Astrocyte (in vitro differentiated cells and primary cell): ENCODE measurements at places on chromosomes 2 and 18.

DNA sequence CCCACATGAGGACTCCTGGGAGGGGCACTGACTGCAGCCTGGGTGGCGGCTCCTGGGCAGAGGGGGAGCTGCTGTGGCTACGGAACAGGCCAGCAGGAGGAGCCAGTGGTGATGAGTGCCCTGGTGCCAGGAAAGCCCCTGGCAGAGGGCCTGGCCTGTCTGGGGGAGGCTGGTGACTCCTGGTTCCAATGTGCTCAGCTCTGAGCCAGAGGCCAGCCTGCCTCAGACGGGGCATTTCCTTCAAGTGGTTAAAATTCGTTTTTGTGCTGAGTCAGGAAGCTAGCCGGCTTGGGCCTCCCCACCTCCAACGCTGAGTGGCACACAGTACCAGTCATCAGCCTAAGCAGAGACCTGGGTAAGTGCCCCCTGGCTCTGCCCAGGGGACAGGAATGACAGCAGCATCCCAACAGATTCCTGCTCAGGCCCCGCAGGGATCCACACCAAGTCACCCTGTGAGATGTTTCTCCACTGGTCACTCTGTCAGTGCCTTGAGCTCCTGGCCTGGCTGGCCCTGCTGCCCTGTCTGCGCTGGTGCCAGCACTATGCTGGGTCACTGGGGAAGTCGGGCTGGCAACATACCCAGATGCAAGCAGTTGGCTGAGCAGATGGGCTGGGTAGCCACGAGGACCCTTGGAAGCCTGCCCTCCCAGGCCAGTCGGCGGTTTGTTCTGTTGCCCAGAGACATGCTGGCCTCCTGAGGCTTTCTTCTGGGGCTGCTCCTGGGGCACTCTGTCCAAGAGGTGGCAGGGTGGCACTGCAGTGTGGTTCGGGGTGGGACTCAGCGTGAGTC, 7.1 kb upstream of the KLF11 start:
- peak; percentile 45 for DNase-seq

DNA sequence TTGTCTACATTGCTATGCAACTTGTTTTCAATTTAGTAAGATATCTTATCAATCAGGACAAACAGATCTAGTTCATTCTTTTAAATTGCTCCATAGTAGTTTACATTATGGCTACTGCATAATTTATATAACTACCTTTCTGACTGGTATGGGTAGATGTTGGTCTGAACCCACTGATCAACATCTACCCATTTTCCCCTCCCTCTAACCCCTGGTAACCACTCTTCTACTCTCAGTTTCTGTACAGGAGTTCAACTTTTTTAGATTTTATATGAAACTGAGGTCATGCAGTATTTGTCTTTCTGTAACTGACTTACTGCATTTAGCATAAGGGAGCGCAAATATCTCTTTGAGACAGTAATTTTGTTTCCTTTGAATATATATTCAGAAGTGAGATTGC, 73.2 kb downstream of the ITSN2 start:
- DNase-seq: no peak

DNA sequence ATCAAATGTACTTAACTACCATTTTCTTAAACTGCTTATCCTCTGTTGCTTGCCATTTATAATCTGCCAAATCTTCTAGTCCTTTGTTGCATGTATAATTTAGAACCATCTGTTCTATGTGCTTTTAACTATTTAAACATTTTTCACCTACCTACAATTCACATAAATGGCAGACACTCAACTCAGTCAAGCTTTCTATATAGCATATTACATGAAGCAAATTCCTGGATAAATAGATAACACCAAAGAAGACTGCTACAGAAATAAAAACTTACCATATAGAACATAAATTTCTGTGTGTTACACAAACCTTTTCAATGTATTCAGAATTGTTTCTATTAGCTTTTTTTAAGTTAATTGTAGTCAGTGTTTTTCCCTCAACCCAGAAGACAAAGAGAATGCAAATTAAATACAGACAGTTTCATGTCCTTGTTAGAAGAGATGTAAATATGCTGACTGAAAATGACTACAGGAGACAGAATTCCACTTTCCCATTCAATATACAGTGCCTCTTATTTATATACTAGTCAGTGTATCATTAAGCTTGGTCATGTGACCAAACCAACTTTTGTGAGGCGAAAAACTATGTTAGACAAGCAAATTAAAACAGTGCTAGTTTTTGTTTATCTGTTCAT, 2.6 kb downstream of the BAZ2B start:
- peak; percentile 32 for DNase-seq

GRCh38 chr2:170484552-170484951, 230.6 kb upstream of the SP5 start:
- no peak for DNase-seq

- no peak for DNase-seq
These were observed 360.4 kb downstream of the ZNF516 start for GRCh38 chr18:76134628-76135027.

DNA sequence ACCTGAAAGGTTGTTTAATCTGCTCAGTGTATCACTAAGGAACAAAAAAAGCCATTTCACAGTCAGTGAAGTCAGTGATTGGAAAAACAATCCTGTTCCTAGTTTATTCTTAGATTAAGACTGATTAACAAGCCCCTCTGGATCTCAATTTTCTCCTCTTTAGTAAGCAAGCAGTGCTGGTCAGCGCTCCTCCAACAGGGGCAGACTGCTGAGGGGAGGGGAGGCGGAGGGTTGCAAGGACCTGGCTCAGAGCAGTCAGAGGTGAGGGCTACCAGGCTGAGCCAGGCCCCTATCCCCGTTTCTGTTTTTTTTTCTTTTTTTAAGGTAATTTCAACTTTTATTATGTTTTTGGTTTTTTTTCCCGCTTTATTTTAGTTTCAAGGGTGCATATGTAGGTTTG, 24.7 kb upstream of the KCNS3 start:
- no peak for DNase-seq

DNA sequence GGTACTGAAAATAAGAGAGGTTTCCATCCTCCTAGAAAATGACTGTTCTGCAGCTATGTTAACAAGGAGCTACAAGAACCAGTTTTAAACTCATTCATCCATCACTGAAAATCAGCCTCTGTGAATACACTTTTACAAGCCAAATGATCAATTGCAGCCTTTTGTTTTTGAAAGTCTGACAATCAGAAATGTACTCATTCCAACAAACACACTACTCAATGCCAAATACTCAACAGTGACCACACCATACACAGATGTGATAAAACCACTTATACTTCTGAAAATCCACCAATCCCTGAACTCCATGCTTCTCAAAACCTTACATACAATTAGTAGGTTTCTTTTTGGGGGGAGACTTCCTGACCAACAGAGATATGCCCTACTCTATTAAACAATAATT, 663.9 kb upstream of the CHAC2 start:
- DNase-seq: peak; percentile 44

DNA sequence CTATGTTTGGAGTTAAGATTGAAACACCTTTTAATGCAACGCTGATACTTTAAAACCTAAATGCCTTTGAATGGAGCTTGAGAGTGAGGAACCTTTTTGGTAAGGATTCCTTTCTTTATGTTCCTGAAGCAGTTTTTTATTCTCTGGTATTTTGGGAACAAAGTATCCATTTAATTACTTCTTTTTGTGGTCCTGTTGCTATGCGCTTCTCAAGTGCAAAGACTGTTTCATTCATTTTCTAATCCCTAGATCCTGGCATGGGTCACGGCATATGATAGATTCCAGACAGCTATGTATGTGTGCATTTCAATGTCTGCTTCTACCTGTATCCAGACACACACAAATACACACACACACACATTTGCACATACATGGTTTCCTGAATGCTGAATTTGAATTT, 28.0 kb downstream of the TRPM8 start:
- DNase-seq: no peak

DNA sequence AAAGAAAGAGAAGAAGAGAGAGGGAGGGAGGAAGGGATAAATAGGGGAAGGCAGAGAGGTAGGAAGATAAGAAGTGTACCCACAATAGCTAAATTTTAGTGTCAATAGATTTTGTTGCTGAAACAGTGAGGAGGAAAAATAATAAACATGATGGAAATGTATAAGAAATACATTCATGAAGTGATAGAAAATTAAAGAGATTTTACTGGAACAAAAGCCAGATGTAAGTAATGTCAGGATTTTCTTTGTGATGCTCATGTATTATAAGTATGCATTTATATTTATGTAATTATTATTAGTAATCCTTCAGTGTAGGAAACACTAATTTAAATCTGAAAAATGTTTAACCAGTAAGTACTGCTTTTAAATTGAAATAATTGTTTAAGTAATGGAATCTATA, 1125.2 kb upstream of the FANCL start:
- DNase-seq: no peak

- no peak for DNase-seq
These were observed 73.9 kb upstream of the HPCAL1 start for GRCh38 chr2:10228611-10229365.

GRCh38 chr2:2640818-2641217, 309.7 kb upstream of the MYT1L start:
- DNase-seq: no peak

DNA sequence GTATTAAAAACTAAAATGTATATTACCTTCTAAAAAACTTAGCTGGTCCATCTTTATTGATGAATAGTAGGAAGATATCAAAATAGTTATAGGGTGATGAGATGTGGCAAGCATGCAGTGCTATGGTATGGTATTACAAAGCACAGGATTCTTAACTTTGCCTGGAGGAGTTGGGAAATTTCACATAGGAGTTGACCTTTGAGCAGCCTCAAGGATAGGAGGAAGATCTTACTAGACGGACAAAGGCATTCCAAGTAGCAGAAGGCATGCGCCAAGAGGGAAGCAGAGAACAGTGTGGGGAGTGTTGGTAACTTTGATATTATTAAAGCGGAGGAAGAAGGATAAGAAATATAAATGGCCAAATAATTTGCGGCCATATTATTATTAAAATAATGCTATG, 60.0 kb downstream of the TTC21B start:
- no peak for DNase-seq

DNA sequence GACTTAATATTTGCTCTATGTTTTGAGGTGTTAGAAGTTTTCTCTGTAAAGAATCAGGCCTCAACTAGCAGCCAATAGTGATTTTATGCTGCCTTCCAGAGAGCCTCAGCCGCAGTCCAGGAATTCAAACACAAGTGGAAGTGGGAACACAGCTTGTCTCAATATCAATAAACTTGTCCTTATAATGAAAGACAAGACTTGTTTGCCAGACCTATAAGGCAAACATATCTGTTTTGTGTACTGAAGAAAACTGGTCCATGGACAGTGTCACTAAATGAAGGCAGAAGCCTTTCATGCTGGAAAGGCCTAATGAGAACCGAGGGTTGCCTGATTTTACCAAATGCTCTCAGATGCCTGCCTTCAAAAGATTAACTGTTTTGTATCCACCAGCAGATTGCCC, 182.2 kb downstream of the EPHA4 start:
- DNase-seq: no peak

GRCh38 chr18:23969664-23970063, 44.9 kb upstream of the TTC39C start:
- DNase-seq: no peak

DNA sequence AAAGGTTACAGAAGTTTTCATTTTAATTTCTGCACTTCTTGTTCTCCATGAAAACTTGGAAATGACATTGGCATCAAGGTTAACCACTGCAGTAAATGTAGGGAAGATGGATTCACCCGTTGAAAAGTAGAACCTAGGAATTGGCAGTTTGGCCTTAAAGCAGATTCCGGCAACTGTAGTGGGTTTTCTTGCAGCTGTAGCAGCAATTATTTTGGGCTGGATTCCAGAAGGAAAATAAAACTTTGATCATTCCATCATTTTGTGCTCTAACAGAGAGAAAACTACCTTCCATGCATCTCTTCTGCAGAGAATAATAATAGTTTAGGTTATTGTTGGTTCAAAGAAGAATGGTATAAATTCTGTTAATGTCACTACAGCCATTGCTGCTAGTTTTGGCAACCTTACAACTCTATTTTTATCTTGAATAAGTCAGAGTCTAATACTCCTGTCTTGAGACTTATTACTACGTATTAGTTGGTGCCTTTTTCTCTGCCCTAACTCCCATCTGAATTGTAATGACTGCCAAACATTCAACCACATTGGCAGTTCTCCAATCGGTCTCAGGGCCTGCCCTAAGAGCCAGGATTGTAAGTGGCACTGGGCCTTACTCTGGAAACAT, 178.1 kb upstream of the PIEZO2 start:
- DNase-seq: peak; percentile 69
